ENCODE measurements at places on chromosomes 4 and X. TPM values are rescaled to one million over a fixed set of nuclear protein-coding genes. Genes with fewer than 3 reads are reported as not detected.

USP27X gene
- 1.9 TPM for total RNA-seq

RS1 gene
- not detected for total RNA-seq

TCEAL6 gene
- not detected for total RNA-seq

HNRNPDL gene
- total RNA-seq, result 217 TPM

TMEM150C gene
- total RNA-seq, result 9.2 TPM

TGIF2LX gene
- total RNA-seq, result not detected

ETDA gene
- not detected for total RNA-seq

CYLC1 gene
- not detected for total RNA-seq

ADGRL3 gene
- 5.9 TPM for total RNA-seq

GAB3 gene
- total RNA-seq, result 13.7 TPM

CDKL2 gene
- total RNA-seq, result not detected

CASP3 gene
- 19.7 TPM for total RNA-seq

CYP4V2 gene
- 18.7 TPM for total RNA-seq

CASP6 gene
- 11.4 TPM for total RNA-seq

DNA sequence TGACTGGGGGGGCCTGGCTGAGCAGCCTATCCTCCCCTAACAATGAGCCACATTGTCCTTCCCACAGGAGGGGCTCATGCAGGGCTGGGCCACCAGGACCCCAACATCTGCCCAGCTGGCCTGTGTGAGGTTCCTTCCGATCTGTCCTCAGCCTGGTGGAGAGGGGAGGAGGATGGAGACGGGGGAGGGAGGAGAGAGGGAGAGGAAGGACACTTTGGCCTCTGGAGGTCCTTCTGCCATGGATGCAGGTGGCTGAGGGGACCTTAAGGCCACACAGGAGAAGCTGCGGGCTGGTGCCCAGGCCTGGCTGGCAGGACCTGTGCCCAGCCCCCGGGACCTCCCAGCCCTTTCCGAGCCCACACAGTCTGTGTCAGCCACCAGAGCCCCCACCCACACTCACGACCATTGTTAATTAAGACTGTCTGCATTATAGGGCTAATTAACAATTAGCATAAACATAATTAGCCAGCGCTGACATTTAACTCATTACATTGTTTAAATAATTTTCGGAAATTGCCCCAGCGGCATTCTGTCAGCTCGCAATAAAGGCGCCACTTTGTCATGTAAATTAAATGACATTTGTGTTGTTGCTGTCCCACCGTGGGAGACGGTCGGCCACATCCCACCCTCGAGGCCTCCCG lies 53.0 kb upstream of the NKX1-1 start:
- peak; percentile 87 for DNase-seq

DNA sequence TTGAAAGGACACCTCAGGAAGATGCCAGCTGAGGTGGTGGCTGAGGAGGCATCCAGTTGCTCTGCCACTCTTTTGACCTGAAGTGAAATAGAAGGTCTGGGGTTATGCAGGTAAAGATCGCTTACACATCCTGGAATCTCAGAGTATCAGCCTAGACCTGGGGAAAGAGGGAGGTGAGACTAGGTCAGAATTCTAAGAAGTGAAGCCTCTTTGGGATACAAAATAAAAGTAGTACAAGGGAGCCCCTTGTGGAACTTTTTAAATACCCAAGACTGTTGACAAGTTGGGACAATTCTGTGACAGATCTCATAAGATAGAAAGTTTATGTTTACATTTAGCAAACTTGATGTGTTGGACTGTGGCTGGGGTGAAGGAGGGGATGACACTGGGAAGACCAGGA lies 263.1 kb downstream of the SPRY1 start:
- no peak for DNase-seq

DNA sequence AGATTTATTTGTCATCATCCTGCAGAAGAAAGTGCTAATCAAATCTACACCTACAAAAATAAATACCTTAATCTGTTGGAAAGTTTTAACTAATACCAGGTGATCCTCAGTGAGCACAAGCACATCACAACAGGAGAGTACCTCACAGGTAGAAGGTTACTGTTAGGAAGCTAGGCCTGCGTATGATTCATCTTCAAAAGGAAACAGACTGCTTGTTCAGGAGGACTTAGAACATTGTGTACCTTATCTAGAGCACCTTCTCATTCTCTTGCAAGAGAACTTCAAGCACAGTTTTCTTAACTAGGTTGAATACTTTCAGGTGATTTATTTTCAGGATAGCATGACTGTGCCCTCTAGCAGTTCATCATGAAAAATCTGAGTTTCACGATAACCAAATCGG lies 54.2 kb downstream of the MND1 start:
- DNase-seq, result no peak

- DNase-seq, result no peak
Observed at GRCh38 chr4:54548098-54548620, 109.6 kb upstream of the KIT start.

- DNase-seq, result no peak
Observed at GRCh38 chr4:149409146-149409545, 406.5 kb downstream of the IQCM start.

DNA sequence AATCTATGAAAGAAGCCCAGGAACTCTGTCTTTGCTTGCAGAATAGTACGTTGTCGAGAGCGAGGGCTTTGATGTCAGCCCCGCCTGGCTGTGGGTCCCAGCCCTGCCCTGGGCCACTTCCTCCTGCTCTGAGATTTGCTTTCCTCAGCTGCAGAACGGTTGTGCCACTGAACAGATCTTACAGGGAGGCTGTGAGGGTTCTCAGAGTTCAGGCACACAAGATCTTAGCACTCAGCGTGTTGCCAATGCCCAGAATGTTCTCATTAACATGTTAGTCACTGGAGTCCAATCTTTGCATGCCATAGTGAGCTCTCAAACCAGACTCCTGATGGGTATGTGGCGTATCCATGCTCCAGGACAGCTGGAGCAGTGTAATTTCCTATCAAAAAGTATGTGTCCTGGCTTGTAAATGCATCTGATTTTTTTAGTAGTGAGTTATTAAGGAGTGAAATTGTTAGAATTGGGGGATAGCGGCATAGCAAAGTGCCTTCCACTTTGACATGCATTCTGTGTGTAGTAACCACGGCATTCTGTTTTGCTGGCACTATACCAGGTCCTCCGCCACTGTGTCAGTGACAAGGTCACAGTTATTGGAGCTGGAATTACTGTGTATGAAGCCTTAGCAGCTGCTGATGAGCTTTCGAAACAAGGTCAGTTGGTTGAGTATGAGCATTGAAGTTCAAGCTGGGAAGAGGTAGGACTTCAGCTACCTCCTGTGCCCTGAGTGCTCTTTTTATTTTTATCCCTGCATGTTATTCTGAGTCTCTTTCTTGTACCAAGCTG lies 31.6 kb downstream of the TKTL1 start:
- DNase-seq, result no peak

DNA sequence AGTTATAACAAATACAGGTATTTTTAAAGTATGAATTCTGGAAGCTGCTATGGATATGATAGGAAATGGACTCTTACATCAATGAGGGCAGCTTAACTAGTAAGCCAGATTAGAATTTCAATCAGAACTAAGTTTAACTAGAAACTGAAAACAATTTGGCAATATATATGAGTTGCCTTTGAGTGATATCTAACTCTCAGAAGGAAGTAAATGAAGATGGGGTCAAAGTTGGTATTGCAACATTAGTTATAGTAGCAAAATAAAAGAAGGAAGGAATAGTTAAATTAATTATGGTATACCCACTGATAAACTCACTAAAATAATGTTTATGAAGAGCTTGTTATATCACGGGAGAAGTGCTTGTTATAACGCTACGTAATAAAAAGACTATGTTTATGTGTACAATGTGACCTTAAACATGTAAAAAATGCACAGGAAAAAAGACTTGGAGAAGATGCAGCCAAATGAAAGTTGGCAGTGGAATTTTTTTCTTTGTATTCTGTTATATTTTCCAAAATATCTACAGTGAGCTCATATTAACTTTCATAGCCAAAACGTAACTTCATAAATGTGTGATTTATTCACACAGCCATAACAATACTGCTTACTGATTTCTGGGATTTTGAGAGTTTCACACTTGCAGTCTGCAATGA lies 34.5 kb downstream of the PHKA2 start:
- no peak for DNase-seq

GRCh38 chr4:155430895-155431795 lies 54.4 kb upstream of the MAP9 start:
- no peak for DNase-seq

- no peak for DNase-seq
Observed at GRCh38 chr4:30028826-30029225, 691.3 kb upstream of the PCDH7 start.

- DNase-seq, result no peak
Observed at GRCh38 chr4:19254486-19254885, 997.2 kb upstream of the SLIT2 start.

GRCh38 chr4:121462660-121463261 lies 81.9 kb upstream of the QRFPR start:
- no peak for DNase-seq

- DNase-seq, result no peak
Observed at GRCh38 chr4:100790836-100791615, 273.2 kb upstream of the EMCN start.

- DNase-seq, result no peak
Observed at GRCh38 chr4:148081267-148081666, 349.4 kb downstream of the ARHGAP10 start.

DNA sequence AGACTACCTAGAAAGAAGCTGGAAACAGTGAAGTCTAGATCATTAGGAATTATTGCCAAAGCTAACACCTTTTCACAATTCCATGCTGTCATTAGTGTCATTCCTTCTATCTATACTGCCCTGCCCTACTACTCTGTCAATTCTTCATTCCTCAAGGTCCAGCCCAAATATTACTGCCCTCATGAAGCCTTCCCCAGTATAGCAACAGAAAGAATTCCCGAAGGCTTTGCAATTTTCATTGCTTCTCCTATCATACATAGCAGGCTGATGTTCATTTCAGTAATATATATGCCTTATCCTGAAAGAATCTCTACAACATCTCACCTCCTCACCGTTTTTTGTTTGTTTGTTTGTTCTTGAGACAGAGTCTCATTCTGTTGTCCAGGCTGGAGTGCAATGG lies 63.9 kb downstream of the APBB2 start:
- DNase-seq, result no peak

- DNase-seq, result no peak
Observed at GRCh38 chr4:43330288-43330687, 437.8 kb downstream of the GRXCR1 start.

DNA sequence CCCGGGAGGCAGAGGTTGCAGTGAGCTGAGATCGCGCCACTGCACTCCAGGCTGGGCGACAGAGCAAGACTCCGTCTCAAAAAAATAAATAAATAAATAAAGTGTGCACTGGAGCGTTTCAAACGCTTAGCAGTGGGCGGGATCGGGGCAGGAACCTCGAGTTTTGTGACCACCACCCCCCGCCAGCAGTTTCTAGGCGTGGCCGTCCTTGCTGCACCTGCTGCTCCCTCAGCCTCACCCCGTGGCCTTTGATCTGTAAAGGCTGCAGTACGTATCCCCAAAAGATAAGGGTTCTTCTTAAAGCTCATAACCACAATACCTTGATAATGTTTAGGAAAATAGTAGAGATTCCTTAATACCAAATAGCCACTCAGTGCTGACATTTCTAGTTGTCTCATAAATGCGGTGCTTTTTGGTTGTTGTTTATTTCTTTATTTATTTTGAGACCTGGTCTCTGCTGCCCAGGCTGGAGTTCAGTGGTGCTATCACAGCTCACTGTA lies 33.2 kb downstream of the PCGF3 start:
- DNase-seq, result no peak

DNA sequence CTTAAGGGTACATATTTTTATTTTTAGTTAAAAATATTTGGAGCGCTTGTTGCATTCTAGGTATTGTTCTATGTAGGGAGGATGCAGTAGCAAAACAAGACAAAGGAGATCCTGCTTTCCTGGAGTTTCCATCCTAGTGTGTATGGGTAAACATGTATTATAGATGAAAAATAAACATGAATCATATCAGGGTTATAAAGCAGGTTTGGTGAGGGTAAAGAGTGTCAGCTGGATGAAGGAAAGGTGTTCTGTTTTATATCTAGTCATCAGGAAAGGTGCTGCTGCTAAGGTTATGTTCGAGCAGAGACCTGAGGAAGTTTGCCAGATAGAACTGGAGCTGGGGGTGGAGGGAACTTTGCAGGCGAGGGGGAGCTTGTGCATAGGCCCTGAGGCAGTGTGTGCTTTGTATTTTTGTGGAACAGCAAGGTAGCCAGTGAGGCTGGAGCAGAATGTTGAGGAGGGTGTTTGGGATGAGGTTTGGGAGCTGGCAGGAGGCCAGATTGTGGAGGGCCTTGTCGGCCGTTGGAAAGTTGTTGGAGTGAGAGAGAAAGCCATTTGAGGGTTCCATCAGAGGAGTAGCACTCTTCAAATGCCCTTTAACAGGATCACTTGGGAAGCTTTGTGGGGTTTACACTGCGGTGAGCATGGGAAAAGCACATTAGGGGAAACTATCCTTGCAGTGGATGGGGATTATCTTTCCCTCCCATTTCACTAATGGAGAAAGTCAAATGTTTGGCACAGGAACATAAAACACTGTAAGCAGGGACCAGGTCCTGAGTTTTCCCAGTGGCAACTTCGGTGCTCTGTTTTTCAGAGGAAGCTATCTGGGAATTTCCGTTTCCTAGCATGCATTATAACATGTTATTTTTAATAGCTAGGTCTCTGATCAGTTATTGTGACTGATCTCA lies 35.9 kb downstream of the AFF1 start:
- no peak for DNase-seq

DNA sequence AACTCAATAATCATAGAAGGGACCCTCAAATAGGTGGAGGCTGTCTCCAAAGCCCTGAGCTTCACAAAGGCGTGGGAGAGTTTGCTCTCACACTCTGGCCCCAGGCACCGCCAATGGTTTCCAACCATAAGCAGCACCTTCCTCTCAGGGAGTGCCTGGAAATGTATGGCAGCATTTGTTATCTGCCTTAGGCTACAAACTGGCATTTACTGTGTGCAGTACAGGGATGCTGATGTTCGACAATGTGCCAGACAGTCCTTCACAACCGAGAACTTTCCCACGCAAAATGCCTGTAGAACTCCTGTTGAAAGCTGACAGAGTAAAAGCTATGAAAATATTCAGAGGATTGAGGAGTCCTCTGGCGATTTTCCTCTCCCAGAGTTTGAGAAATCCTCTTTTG lies 55.7 kb upstream of the CDKN2AIP start:
- peak; percentile 6 for DNase-seq

Measured in mesenteric fat pad (tissue), 1 donor.